ENCODE measurements at places on chromosomes 12 and 14.

DNA sequence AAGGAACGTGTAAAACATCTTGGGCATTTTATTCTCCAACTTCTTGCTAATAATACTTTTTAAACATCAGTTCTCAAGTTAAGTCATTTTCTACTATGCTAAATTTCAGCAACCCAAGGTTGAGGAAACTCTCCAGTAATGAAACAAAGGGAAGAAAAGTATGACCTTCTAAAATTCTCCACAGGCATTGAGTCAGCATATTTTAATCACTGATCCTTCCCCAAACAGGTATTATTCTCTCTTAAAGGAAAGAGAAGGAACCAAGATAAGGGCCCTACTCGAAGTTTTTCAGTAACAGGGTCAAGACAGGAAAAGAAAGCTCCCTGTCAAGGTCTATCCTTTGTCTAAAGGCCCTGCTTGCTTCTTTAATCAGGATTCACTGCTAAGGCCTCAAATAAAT is 3.0 kb downstream of the KICS2 start:
- DNase-seq: no peak

GRCh38 chr14:29111554-29111953 is 345.0 kb downstream of the FOXG1 start:
- DNase-seq: no peak

GRCh38 chr14:88164906-88165534 is 158.0 kb downstream of the KCNK10 start:
- no peak for DNase-seq

DNA sequence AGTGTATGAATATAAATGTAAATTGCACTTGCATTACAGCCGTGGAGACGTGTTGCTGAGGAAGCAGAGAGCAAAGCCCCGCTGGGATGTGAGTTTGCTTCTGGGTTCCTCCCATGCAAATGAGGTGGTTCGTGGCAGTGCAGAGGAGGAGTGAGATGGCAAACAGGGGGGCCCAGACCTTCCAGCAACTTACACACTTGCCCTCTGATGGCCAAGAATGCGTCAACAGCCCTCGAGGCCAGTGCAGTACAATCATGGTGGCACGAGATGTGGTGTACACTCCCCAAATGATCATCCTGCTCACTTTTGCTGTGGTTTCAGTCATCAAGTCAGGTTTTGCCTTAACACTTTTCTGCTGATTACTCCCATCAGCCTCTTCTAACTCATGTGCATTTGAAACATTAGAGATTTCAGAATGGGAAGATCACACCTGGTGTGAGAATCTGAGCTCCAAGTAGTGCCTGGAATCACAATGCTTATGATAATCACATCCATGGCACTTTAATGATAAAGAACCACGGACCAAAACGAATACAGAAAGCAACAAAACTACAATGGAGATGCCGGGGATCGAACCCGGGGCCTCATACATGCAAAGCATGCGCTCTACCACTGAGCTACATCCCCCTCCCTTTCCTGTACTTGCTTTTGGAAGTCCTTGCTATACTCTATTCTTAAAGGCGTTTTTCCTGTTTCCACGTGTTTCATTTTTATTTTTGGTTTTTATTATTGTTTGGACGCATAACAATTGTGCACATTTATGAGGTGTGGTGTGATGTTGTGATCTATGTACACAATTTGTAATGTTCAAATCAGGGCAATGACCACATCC is 7.0 kb upstream of the UBC start:
- peak; percentile 79 for DNase-seq

DNA sequence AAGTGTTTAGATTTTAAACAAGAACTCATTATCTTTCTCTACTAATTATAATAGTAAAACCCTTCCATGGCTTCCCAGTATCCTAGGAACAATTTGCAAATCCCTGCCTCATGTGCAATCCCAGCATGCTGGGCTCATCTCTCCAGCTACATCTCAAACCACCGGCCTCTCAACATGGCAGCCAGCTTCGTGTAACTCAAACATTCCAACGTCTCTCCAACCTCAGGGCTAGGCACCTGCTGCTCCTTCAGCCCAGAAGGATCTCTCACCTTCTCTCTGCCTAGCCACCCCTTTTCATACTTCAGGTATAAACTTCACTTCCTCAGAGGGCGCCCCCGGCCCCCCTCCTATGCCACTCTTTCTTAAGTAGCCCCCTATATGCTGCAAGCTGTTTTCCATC is 7.2 kb downstream of the SART3 start:
- DNase-seq: no peak

- no peak for DNase-seq
Measured at GRCh38 chr12:90519285-90519684, 435.7 kb downstream of the CCER1 start.

GRCh38 chr12:47408171-47408871 is 297.5 kb downstream of the RPAP3 start:
- DNase-seq: peak; percentile 56

DNA sequence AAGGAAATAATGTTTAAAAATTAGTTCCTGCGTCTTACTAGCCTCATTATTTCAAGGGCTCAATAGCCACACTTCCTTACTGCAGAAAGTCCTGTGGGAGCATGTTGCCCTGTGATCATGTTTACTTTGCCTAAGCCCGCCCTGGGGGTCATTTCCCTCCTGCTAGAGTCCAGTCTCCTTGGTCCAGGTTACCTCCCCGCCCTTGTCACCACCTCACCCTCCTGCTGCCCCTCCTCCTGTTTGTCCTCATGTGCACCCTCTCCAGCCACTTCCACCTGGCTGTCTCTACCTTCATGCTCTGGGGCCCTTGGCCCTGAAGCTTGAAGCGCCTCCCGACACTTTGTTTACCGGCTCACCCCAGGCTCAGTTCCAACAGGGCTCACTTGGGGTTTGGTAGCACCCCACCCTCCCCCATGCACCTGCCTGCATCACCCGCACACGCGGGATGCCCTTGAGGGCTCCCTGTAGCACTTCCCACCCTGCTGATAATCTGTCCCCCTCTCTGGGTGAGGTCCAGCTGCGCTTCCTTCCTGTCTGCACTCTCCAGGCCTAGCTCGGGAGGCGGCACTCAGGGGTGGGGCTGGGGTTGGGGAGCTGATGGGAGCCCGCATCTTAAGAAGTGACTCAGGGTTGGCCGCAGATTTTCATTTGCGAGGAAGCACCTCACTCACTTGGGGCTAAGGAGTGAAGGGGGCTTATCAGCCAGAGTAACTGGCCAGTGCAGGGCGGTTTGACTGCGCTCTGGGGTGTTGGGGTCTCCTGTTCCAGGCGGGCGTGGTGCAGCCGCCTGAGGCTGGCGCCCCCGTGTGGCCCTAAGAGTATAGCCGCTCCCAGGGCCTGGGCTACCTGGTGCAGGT is 40.1 kb downstream of the SMIM41 start:
- DNase-seq: peak; percentile 35

GRCh38 chr14:54535646-54536045 is 25.9 kb downstream of the CGRRF1 start:
- DNase-seq: no peak

DNA sequence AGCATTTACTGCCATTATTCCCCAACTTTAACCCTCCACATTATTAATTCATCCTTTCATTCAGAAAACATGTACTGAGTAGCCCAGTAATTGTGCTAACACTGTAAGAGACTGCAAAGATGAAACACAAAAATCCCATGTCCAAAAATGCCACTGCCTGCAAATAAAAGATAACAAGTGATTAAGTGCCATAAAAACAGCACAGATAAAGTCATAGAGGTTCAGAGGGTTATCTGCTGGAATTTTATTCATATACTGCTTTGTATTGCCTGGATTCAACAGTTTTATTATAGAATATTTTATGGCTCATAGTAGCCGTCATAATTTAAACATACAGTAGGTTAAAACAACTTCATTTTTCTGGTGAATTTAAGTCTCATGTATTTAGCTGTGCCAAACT is 177.9 kb downstream of the KICS2 start:
- DNase-seq: no peak

DNA sequence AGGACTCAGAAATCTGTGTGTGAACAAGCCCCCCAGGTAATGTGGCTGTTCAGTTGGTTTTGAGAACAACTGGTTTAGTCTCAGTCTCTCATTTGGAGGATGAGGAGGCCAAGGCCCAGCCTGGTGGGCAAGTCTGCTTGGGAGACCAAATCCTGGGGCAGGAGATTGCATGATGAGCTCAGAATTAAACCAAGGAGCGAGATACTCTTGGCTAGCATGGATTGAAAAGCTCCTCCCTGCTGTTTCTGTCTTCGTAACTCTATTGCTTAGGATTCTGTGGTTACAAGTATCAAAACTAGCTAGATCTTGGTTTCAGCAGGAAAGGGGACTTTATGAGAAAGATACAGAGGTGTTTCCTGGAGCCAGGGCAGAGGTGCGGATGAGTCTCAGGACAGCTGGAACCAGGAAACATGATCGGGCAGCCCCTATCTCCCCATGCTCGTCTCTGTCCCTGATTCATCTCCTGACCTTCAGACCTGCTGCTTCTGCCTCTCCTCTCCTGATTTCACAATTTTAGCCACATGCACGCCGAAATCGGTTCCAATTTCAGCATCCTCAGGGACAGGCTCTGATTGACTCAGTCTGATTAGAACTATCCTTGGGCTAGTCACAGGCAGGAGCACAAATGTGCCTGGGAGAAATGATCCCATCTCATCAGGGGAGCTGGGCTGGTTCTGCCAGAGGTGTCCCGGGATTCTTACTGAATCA is 40.2 kb upstream of the RIN3 start:
- DNase-seq: no peak

GRCh38 chr12:77231501-77231918 is 166.1 kb upstream of the E2F7 start:
- no peak for DNase-seq

DNA sequence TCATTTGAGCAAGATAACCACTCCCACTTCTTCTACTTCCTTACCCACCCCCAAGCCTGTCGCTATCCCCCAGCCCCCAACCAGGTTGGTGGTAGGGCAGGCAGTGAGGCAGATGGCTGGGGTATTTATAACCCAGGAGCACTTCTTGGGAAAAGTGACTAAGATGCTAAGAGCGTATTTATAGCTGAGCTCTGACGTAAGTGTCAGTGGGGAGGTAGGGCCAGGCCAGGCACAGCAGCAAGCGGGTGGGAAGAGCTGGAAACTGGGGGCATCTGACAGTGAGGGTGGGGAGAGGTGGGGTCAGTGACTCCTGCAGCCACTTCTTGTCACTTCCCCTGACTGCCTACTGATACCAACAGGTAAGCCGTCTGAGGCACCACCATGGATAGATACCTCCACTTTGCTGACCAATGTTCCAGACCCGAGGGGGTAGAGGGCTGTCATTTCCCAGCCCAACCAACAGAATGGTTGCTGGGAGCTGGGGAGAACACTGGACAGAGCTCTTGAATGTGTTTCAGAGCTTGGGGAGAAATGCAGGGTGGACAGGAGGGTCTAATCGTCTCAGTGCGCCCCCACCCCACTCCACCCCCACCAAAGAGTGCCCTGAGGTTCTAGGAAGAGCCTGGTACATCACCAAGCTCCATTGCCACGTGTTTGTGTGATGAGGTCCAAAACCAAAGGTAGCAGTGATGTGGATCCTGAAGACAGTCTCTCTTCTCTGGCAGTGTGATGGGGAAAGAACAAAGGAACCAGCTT is 2.7 kb upstream of the INHBE start:
- no peak for DNase-seq

DNA sequence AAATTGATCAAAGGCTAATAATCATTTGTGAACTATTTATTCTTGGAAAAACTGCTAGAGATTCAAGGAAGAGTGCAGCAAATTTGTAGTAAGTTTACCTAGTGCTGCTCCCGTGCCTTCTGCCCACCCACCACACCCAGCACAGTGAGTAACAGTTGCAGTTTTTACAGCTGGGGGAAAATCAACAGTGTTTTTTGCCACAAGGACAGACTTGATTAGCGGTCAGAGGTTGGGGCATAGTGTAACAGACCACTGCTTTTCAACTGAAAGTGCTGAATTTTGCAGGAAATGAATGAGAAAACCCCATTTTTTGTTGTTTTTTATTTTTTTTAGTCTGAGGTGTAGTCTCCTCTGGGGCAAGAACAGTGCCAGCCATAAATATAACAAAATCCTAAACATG is 7.5 kb upstream of the KLRK1 start:
- DNase-seq: peak; percentile 66

DNA sequence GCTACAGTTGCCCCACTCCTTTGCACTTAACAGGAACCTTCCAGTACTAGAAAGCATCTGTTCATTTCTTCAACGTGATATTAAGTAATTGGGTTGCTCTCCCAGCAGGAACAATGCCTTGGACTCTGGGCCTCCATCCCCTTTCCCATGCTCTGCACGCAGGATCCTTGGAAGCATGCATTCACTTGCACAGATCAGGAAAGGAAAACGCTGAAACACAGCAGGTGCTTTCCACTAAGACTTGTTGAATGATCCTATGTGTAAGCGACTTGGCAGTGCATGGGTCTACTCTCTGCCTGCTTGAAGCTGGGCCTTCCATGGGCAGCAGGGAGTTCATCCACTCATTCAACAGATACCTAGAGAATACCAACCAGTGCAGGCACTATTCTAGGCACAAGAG is 2.3 kb downstream of the LTBP2 start:
- no peak for DNase-seq

- no peak for DNase-seq
Measured at GRCh38 chr14:69372146-69372545, 26.0 kb downstream of the ERH start.

- no peak for DNase-seq
Measured at GRCh38 chr14:71247106-71247505, 339.8 kb downstream of the PCNX1 start.

DNA sequence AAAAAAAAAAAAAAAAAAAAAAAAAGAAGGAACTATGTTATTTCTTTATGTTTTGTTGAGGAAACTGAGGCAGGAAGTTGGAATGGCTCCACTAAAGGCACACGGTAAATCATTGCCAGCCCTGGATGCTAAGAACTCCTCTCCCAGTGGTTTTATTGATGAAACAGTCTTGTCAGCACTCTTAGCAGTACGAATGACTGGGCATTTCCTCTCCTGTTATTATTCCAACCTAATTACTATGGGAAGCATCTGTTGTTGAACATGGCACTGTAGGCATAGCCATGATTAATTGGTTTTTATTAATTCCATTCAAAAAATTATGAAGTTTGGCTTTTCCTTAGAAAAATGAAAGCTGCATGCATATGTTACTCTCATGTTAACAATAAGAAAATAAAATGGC is 1387.1 kb upstream of the TMEM132C start:
- no peak for DNase-seq

Data from CD4-positive, alpha-beta T cell treated with Interleukin-12 subunit alpha and Interleukin-12 subunit beta, for 1 hour (primary cell).